ENCODE measurements at places on chromosomes 12 and 14. TPM values are rescaled to one million over a fixed set of nuclear protein-coding genes. Genes with fewer than 3 reads are reported as not detected.

PLCZ1 gene
- total RNA-seq: not detected

LRRK2 gene
- 3.6 TPM for total RNA-seq

MGST1 gene
- total RNA-seq: 81.9 TPM

CDCA3 gene
- 8.9 TPM for total RNA-seq

KRT6A gene
- 1,258 TPM for total RNA-seq

RPL10L gene
- total RNA-seq: not detected

INTS13 gene
- 35.3 TPM for total RNA-seq

KRT85 gene
- total RNA-seq: 119 TPM

- H3K36me3 ChIP-seq: no peaks in the 10 kb centered on the region
- peaks cover 34% of the 10 kb centered on the region for H3K4me1 ChIP-seq
- no peaks in the 10 kb centered on the region for H3K27me3 ChIP-seq
- H3K27ac ChIP-seq: peak overlapping the region; percentile 95
- peak overlapping the region; percentile 84 for H3K4me3 ChIP-seq
These were observed 604 bp downstream of the ZNF384 start for GRCh38 chr12:6688543-6688998.

- H3K27me3 ChIP-seq: no peaks in the 10 kb centered on the region
- DNase-seq: no peak
- H3K4me1 ChIP-seq: peaks cover 24% of the 10 kb centered on the region
- no peak overlapping the region for H3K27ac ChIP-seq
- no peaks in the 10 kb centered on the region for H3K36me3 ChIP-seq
- no peak overlapping the region for H3K4me3 ChIP-seq
These were observed 98.4 kb upstream of the SLC38A2 start for GRCh38 chr12:46470975-46471374.

DNA sequence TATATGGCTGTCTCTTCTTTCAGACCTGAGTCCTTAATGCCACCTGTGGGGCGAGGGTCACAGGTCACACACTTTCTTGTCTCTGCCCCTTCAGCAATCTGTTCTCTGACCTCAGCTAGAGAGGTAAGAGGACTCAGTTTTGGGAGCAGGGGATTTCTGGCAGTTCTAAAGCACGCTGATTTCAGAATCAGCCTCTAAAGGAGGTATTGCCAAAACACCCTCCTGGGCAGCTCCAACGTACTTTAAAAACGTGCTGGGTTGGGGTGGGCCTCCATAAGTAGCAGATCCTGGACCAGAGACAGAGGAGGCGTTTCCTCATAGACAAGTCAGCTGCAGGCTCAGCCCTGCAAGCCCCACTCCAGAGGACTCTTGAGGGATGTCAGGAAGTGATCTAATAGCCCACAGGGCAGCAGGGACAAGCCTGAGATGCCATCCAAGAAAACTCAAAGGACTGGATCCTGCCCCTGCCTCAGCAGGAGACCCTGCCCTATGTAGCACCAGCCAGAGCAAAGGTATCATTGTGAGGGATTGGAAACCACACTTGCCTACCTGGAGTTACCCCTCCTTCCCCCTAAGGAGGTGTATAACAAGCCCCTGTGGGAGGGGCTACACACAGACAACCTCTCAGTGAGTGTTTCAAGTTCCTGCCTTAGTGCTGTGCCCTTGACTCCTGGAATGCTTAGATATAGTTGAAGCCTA, 8.5 kb downstream of the CTDSP2 start:
- H3K36me3 ChIP-seq: no peaks in the 10 kb centered on the region
- DNase-seq: no peak
- peak overlapping the region; percentile 30 for H3K4me3 ChIP-seq
- H3K27ac ChIP-seq: peak overlapping the region; percentile 26
- H3K4me1 ChIP-seq: peaks cover 100% of the 10 kb centered on the region

- H3K36me3 ChIP-seq: no peaks in the 10 kb centered on the region
- H3K4me3 ChIP-seq: no peak overlapping the region
- H3K4me1 ChIP-seq: no peaks in the 10 kb centered on the region
- DNase-seq: no peak
These were observed 89.2 kb downstream of the PRMT8 start for GRCh38 chr12:3580094-3580749.

- peaks cover 87% of the 10 kb centered on the region for H3K27me3 ChIP-seq
- no peak overlapping the region for H3K27ac ChIP-seq
- H3K4me3 ChIP-seq: no peak overlapping the region
- H3K4me1 ChIP-seq: no peaks in the 10 kb centered on the region
These were observed 68.0 kb upstream of the GALNT9 start for GRCh38 chr12:132397152-132397933.

GRCh38 chr14:102417001-102417431, 54.3 kb downstream of the TECPR2 start:
- no peak overlapping the region for H3K4me3 ChIP-seq
- H3K4me1 ChIP-seq: no peaks in the 10 kb centered on the region
- H3K27me3 ChIP-seq: no peaks in the 10 kb centered on the region
- no peak for DNase-seq

GRCh38 chr12:122990561-122990960, 10.1 kb downstream of the ARL6IP4 start:
- H3K27ac ChIP-seq: no peak overlapping the region
- DNase-seq: no peak
- no peaks in the 10 kb centered on the region for H3K27me3 ChIP-seq
- H3K4me1 ChIP-seq: no peaks in the 10 kb centered on the region

GRCh38 chr14:85909581-85909980, 379.6 kb downstream of the FLRT2 start:
- no peaks in the 10 kb centered on the region for H3K36me3 ChIP-seq
- H3K27ac ChIP-seq: no peak overlapping the region
- no peak for DNase-seq
- no peaks in the 10 kb centered on the region for H3K4me1 ChIP-seq

DNA sequence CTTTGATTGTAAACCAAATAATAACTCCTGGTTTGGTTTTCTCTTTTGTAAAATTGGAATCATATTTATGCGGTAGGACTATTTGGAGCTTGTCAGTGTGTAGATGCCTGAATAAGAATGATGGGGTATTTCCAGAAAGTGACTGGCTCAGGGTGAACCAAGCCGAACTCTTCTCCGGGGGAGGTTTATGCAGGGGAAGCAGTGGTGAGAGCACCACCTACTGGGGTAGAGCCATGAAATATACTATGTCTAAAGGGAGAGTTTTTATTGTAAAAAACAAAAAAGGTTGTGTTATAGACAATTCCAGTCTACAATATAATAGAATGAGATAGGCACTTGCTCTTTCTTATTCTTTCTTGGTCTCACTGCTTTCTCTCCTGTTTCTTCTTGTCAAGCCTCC, 222.9 kb upstream of the SLC16A7 start:
- H3K4me3 ChIP-seq: no peak overlapping the region
- DNase-seq: no peak
- H3K27ac ChIP-seq: no peak overlapping the region
- H3K27me3 ChIP-seq: no peaks in the 10 kb centered on the region
- H3K36me3 ChIP-seq: no peaks in the 10 kb centered on the region

GRCh38 chr12:105492591-105493545, 162.4 kb downstream of the C12orf75 start:
- no peak overlapping the region for H3K4me3 ChIP-seq
- H3K4me1 ChIP-seq: no peaks in the 10 kb centered on the region
- H3K27ac ChIP-seq: no peak overlapping the region
- no peaks in the 10 kb centered on the region for H3K36me3 ChIP-seq

- no peak overlapping the region for H3K4me3 ChIP-seq
- no peak for DNase-seq
- H3K27me3 ChIP-seq: peaks cover 96% of the 10 kb centered on the region
- H3K27ac ChIP-seq: no peak overlapping the region
- H3K36me3 ChIP-seq: no peaks in the 10 kb centered on the region
These were observed 5.2 kb downstream of the LRTM2 start for GRCh38 chr12:1825382-1826102.

GRCh38 chr14:103185051-103186029, 62.1 kb downstream of the TNFAIP2 start:
- H3K27ac ChIP-seq: no peak overlapping the region
- H3K27me3 ChIP-seq: peaks cover 10% of the 10 kb centered on the region
- no peaks in the 10 kb centered on the region for H3K36me3 ChIP-seq
- DNase-seq: no peak
- no peak overlapping the region for H3K4me3 ChIP-seq
- peaks cover 28% of the 10 kb centered on the region for H3K4me1 ChIP-seq

- H3K4me1 ChIP-seq: no peaks in the 10 kb centered on the region
- DNase-seq: no peak
- H3K27me3 ChIP-seq: no peaks in the 10 kb centered on the region
- H3K4me3 ChIP-seq: no peak overlapping the region
These were observed 30.0 kb downstream of the TESC start for GRCh38 chr12:117069101-117069797.

DNA sequence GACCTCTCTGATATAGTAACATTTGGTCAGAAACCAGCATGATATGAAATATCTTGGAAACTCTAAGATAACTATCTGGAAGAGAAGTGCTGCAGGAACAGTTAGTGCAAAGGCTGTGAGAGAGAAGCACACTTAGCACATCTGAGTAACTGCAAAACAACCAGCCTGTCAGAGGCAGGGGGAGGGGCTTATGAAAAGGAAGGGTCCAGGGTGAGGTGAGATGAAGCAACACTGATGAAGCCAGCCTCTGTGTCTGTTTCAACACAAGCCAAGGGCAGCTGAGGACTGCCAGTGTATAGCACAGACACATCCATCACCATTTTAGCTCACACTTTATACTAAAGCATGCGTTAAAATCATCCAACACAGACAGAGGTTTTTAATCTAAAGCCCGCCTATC, 37.4 kb upstream of the OVCH1 start:
- no peak overlapping the region for H3K4me3 ChIP-seq
- no peak overlapping the region for H3K27ac ChIP-seq
- DNase-seq: no peak
- no peaks in the 10 kb centered on the region for H3K27me3 ChIP-seq

- no peak overlapping the region for H3K4me3 ChIP-seq
- DNase-seq: no peak
- H3K27me3 ChIP-seq: no peaks in the 10 kb centered on the region
- no peaks in the 10 kb centered on the region for H3K36me3 ChIP-seq
These were observed 224.3 kb downstream of the SLC41A2 start for GRCh38 chr12:104733717-104734175.

DNA sequence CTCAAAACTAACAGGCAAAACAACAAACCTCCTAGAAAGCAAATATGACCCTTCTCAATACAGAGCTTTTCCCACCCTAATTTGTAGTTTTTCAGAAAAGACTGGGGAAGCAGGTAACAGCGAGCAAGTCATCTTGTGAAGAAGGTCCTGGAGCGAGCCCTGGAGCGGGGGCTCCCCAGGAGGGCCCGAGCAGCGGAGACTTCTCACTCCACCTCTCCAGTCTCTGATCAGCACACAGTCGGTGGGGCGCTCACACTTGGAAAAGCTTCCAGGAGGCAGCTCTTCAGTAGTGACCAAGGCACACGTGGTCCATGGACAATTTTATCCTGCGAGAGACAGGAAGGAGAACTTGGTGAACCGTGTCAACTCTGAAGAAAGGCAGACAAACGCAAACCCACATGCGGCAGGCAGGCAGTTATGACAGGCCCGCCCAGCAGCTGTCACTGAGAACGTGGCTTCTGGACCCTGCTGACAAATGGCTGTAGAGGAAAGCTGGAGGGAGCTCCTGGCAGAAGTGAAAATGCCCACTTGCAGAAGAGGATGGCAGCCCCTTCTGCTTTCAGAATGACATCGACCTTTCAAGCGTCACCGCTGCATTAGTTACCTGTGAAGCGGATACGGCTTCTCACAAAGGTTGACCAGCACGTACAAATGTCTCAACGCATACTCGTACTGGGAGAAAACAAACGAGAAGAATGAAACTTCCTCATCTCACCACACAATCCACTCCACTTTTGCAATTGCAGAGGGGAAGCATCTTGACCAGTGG, 44.2 kb downstream of the LGMN start:
- H3K4me1 ChIP-seq: no peaks in the 10 kb centered on the region
- peaks cover 43% of the 10 kb centered on the region for H3K36me3 ChIP-seq
- no peak for DNase-seq

DNA sequence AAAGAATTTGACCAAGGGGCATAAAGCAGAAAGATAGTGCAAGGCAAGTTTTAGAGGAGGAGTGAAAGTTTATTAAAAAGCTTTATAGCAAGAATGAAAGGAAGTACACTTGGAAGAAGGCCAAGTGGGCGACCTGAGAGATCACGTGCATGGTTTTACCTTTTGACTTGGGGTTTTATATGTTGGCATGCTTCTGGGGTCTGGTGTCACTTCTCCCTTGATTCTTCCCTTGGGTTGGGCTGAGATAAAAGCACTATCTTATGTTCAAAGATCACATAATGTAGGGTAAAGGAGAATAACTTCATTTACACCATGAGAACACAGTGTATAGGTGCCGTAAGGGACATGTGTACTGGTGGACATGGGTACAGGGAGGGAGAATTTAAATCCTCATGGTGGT, 17.7 kb upstream of the TMEM30B start:
- H3K27ac ChIP-seq: no peak overlapping the region
- H3K36me3 ChIP-seq: no peaks in the 10 kb centered on the region
- no peak overlapping the region for H3K4me3 ChIP-seq
- DNase-seq: no peak
- H3K4me1 ChIP-seq: peaks cover 4% of the 10 kb centered on the region

DNA sequence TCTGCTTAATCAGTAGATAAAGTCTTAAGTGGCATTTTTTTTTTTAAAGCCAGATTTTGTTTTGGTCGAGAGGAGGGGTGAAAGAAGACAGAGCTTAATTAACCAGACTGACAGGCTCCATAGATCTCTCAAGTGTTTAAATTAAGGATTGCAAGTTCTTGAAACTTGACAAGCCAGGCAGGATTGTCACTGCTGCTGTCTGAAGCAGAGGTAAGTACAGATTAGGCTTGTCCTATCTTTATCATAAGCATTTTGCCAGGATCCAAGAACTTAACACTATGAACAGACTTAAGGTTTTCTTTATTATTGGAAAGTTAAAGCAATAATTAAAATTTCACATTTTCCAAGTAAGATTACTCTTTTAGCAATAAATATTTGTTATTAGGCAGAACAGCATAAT, 179.6 kb upstream of the LMO3 start:
- no peak overlapping the region for H3K4me3 ChIP-seq
- no peak overlapping the region for H3K27ac ChIP-seq
- no peak for DNase-seq
- no peaks in the 10 kb centered on the region for H3K4me1 ChIP-seq
- no peaks in the 10 kb centered on the region for H3K36me3 ChIP-seq

GRCh38 chr14:53408175-53408879, 255.2 kb upstream of the DDHD1 start:
- H3K4me3 ChIP-seq: no peak overlapping the region
- no peaks in the 10 kb centered on the region for H3K36me3 ChIP-seq
- H3K27me3 ChIP-seq: no peaks in the 10 kb centered on the region
- H3K27ac ChIP-seq: no peak overlapping the region
- DNase-seq: no peak

- no peak overlapping the region for H3K4me3 ChIP-seq
- H3K36me3 ChIP-seq: no peaks in the 10 kb centered on the region
- H3K27me3 ChIP-seq: no peaks in the 10 kb centered on the region
- peak; percentile 64 for DNase-seq
- H3K27ac ChIP-seq: no peak overlapping the region
These were observed 27.4 kb upstream of the METAP2 start for GRCh38 chr12:95446506-95446900.

- no peaks in the 10 kb centered on the region for H3K27me3 ChIP-seq
- no peak overlapping the region for H3K27ac ChIP-seq
- peaks cover 10% of the 10 kb centered on the region for H3K4me1 ChIP-seq
These were observed 2.8 kb downstream of the DYRK4 start for GRCh38 chr12:4564818-4565217.
